ENCODE measurements at places on chromosomes 3 and 15. TPM values are rescaled to one million over a fixed set of nuclear protein-coding genes. Genes with fewer than 3 reads are reported as not detected.

GABRB3 gene
- total RNA-seq, result not detected

CPNE4 gene
- not detected for total RNA-seq

AADACL2 gene
- not detected for total RNA-seq

CELF6 gene
- under 0.01 TPM for total RNA-seq

CHRFAM7A gene
- total RNA-seq, result 1.6 TPM
